Neural crest cell (in vitro differentiated cells): ENCODE measurements at places on chromosomes 1 and 21. TPM values are rescaled to one million over a fixed set of nuclear protein-coding genes. Genes with fewer than 3 reads are reported as not detected.

The NKAIN1 gene
- 73.2 and 79.7 TPM in 2 replicates for total RNA-seq

The NSUN4 gene
- total RNA-seq, result 32.7 and 33.3 TPM in 2 replicates

The RIMS3 gene
- 22.4 and 22.9 TPM in 2 replicates for total RNA-seq

The NTMT2 gene
- 0.73 TPM in 1 of 2 replicates, not detected in the other for total RNA-seq

The HSF2BP gene
- 2.3 and 2.5 TPM in 2 replicates for total RNA-seq

The KDF1 gene
- total RNA-seq, result not detected in 2 replicates

DNA sequence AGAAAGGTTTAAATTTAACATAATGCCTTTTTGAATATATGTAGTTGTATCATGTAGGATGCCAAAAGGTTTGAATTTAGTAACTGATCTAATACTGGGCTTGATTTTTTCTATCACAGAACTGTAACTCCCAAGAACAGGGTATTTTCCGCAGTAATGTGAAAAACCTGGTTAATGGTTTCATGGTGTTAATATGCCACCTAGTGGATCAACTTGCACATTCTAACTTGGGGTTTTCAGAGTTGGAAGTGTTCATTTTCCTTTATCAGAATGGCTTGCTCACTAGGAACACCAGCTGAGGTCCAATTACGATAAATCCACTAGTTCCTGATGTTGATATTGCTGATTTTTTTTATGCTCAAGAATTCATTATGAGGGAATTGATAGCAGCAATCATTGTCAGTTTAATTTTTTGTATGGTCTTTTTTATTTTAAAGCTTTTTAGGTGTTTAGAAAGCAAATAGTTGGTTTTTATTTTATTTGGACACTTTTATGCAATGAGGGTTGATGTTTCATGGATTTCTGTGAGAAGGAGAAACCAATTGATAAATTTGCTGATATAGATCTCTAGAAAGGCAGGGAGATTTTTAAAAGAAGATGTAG is 157.2 kb downstream of the PLA2G4A start:
- DNase-seq, result peak; percentile 8
- H3K36me3 ChIP-seq, result no peaks in the 10 kb centered on the region
- H3K4me3 ChIP-seq, result no peak overlapping the region
- H3K27me3 ChIP-seq, result no peaks in the 10 kb centered on the region

DNA sequence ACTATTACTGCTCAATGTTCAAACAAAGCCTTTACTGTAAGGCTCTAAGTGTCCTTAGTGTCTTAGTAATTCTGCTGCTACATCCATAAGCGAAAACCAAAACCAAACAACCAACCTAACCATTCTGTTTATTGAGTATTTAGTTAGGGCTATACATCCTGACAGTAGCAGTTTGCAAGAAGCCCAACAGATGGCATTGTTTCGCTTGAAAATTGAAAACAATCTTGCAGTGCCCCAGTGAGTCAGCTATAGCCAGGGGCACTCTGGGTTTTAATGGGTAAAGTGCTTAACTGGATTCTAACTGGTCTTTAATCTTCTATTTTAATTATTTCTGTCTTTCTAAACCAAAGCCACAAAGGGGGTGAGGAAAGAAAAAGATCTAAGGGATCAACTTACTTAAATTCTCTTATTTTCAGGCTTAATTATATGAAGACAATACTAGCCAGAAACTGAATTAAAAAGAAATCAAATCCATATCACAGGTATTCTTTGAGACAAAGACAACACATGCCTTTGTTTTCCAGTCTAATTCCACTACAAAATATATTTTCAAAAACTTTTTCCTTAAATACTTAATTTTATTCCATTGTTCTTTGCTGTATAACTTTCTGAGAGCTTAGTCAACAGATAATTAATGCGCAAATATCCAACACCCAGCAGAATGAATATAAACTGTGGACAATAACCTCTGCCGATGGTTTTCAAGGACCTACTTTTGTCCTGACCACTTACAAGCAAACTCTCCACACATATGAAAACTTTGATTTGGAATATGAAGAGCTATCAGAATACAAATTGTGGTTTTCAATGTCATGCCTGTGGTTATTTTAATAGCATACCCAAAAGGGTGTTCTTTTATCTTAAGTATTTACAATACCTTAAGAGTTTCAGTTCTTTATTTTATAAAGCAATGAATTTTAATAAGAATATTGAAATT is 15.2 kb downstream of the POGZ start:
- H3K4me3 ChIP-seq, result no peak overlapping the region
- H3K4me1 ChIP-seq, result peaks cover 19% of the 10 kb centered on the region
- peak; percentile 50 for DNase-seq
- peaks cover 1% of the 10 kb centered on the region for H3K36me3 ChIP-seq

DNA sequence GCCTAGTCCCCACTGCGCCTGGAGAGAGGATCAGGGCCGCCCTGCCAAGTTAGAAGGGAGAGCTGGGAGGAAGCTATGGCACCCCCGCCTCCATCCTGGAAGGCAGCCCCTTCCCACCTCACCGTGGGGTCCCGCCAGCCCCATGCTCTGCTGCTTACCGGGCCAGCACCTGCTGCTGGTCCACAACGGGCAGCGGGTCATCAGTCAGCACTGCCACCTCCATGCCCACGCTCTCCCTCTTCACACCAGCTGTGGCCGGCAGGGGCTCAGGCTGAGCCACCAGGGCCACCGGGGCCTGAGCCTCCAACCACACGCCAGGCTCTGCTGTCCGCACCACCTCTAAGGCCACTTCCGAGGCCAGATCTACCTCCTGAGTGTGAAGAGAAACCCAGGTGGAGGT is 23.5 kb upstream of the DDOST start:
- no peaks in the 10 kb centered on the region for H3K27me3 ChIP-seq
- no peak overlapping the region for H3K4me3 ChIP-seq
- no peak for DNase-seq
- no peaks in the 10 kb centered on the region for H3K4me1 ChIP-seq
- no peaks in the 10 kb centered on the region for H3K36me3 ChIP-seq
- H3K27ac ChIP-seq, result no peak overlapping the region

- H3K4me1 ChIP-seq, result peaks cover 17% of the 10 kb centered on the region
- H3K4me3 ChIP-seq, result no peak overlapping the region
- no peaks in the 10 kb centered on the region for H3K27me3 ChIP-seq
- H3K27ac ChIP-seq, result no peak overlapping the region
Observed at GRCh38 chr1:86775395-86775794, 71.0 kb downstream of the SH3GLB1 start.
